ENCODE measurements at places on chromosomes 11 and 22. TPM values are rescaled to one million over a fixed set of nuclear protein-coding genes. Genes with fewer than 3 reads are reported as not detected.

The DDIAS gene
- 0.89 TPM for total RNA-seq

The FIBIN gene
- total RNA-seq: 8.6 TPM

The NRIP3 gene
- 1.0 TPM for total RNA-seq

The PTH gene
- total RNA-seq: not detected

The PRDM11 gene
- total RNA-seq: 17.3 TPM

The DBX1 gene
- total RNA-seq: not detected

The SCGB1D2 gene
- total RNA-seq: 3.7 TPM

The OR51E2 gene
- 0.13 TPM for total RNA-seq

The CLTCL1 gene
- total RNA-seq: 9.6 TPM
